Activated naive CD4-positive, alpha-beta T cell treated with anti-CD3 and anti-CD28 coated beads, Interleukin-2, amount 50 U/mL, for 72 hours (primary cell): ENCODE measurements at places on chromosomes 16 and 17.

- no peak for DNase-seq
Measured at GRCh38 chr17:30824002-30824355, 513 bp downstream of the CRLF3 start.

DNA sequence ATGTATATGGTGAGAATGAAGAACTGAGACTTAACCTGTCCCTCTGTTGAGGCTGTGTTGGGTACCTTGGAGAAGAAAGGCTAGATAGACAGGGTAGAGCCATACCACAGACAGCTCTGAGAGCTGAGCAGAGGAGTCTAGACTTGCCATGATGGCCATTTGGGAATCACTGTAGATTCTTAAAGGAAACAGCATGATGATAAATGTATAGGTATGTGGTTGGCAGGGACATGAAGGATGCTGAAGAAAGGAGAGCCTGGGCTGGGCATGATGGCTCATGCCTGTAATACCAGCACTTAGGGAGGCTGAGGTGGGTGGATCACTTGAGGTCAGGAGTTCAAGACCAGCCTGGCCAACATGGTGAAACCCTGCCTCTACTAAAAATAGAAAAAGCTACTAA, 114.4 kb upstream of the HAS3 start:
- DNase-seq = no peak

DNA sequence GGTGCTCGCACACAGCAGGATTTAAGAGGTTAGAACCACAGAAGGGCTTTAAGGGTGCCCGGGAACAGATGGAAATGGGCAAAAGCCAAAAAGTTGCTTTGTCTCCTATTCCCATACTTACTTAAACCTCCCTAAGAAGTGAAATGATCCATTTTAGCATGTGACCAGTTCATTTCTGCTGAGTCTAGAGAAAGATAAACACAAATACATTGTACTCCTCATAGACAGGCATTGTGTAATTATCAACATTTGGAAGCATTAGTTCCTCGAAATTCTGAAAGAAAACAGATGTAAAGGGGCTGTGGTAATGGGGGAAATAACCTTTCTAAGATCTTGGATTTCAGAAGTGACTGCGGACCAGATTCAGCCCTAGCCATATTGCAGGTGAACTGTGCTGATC, 178.3 kb downstream of the CYB561 start:
- no peak for DNase-seq

- no peak for DNase-seq
Measured at GRCh38 chr17:74608511-74608910, 15.0 kb downstream of the CD300E start.
